ENCODE measurements at places on chromosomes 2 and 18.

- no peak for DNase-seq
Observed at GRCh38 chr2:180394305-180394704, 387.2 kb upstream of the CWC22 start.

GRCh38 chr2:170321526-170321925 is 143.6 kb downstream of the MYO3B start:
- no peak for DNase-seq

DNA sequence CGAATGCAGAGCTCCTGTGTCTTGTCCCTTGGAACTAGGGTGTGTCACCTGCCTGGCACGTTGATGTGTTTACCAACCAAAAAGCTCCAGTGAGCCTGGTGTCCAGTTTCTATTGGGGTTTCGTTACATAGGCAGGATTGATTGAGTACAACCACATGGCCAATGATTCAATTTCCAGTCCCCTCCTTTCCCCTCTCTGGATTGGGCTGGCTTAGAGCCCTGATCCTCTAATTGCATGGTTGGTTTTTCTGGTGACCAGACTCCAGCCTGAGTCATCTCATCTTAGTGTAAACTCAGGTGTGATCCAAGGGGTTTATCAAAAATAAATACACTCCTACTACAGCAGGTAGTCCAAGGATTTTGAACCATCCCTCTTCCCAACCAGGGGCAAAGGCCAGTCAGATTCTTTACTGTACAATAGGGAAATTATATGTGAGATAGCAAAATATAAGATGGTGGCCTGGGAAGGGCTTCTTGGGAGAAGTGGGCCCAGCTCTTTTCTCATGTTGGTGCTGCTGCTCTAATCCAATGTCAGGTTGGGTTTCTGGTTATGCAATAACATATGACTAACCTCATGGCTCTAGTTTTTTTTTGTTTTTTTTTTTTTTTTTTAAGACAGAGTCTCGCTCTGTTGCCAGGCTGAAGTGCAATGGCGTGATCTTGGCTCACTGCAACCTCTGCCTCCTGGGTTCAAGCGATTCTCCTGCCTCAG is 64.7 kb upstream of the MGAT5 start:
- DNase-seq = no peak

- DNase-seq = no peak
Observed at GRCh38 chr2:133316557-133316956, 251.7 kb downstream of the NCKAP5 start.

- no peak for DNase-seq
Observed at GRCh38 chr2:191012845-191013681, 908 bp downstream of the STAT1 start.

DNA sequence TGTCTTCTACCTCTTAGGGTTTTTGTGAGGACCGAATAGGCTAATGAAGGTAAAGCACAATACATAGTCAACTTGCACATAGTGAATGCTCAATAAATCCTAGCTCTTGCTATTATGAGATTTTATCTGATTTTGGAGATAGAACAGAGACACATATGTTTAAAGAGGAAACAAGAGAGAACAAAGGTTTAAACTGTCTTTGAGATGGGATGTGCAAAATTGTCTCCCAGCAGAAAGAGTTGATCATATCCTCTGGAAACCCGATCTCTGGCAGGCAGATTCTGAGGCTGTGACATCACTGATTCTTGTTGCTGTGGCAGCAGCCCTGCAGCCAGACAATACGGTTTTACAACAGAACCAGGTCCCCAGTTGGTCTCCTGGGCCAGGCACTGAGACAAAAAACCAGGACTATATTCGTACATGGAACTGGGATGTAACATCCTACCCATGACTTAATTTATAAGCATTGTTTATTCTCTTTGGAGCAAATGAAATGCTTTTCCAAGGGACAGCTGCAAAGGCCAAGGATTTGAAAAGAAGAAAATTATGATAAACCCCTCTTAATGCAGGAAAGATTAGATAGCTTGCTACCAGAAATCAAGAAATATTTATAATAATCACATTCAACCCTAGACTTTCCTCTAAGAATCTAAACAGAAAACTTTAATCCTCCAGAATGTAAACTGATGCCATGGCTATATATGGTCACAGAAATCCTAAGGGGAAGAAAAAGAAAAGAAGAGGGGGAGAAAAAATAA is 80.2 kb downstream of the SLC8A1 start:
- DNase-seq = no peak

DNA sequence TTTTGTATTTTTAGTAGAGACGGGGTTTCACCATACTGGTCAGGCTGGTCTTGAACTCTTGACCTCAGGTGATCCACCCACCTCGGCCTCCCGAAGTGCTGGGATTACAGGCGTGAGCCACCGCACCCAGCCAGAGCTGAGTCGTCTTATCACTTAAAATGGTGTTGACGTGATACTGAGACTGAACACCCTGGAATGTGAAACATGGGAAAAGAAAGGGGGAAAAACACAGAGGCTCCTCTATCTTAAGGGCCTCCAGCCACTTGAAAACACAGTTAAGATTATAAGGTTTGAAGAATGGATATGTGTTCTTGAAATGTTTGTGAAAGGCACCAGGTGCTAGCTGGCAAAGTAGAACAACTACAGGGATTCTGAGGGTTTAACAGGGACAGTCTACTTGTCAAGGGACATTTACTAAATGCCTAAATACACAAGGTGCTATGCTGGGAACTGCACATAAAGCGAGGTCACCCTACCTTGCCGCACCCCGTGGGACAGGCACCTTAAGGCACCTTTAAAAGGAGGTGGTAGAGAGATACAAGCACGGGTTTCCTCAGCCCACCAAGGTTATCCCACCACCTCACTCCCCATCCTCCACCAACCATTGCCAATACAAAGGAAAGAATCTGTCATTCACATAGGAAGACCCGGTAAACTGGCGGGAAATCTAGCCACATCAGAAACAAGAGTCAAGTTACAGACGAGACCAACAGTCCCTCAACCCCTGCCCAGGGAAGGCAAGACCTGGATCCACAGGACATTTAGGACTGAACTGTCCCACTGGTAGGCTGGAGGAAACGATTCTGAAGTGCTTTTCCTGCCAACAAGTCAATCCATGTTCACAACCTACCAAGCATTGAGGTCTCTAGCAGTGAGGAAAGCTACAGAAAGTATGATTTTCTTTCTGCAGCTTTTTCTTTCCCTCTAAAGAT is 43.4 kb downstream of the STK39 start:
- DNase-seq = no peak

DNA sequence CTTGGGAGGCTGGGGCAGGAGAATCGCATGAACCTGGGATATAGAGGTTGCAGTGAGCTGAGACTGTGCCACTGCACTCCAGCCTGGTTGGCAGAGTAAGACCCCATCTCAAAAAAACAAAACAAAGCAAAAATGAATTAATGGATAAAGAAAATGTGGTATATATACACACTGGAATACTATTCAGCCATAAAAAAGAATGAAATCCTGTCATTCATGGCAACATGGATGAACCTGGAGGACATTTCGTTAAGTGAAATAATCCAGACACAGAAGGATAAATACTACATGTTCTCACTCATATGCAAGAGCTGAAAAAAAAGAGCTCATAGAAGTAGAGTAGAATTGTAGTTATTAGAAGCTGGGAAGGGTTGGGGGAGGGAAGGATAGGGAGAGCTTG is 80.8 kb downstream of the RAB31 start:
- no peak for DNase-seq

DNA sequence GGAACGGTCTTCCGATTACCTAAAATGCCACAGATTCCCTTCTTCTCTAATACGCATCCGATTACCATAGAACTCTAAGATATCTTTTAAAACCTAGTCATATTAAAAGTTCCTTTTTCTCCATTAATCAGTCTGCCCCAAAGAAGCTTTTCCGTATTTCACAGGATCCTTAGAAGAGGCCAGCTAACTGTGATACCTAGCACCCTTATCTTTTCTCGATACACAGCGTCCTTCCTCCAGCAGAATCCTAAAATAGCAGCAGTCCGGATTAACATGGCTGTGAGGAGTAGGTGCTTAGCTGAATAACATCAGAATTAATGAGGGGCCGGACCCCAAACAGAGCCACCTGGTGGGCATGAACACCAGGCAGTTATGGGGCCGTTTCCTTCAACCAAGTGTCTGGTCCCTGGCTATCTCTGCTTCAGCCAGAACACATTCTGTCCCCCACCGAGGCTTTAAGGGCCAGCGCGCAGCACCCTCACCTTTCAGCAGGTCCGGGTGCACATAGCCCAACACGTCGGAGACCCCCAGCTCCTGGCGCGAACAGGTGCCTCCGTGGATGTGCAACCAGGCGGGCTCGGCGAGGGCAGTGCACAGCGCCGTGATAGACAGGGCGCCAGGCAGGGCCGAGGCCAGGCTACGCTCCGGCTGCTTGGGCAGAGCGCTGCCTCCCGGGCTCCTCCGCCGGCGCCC is 995 bp downstream of the TMEM127 start:
- DNase-seq = peak; percentile 20

DNA sequence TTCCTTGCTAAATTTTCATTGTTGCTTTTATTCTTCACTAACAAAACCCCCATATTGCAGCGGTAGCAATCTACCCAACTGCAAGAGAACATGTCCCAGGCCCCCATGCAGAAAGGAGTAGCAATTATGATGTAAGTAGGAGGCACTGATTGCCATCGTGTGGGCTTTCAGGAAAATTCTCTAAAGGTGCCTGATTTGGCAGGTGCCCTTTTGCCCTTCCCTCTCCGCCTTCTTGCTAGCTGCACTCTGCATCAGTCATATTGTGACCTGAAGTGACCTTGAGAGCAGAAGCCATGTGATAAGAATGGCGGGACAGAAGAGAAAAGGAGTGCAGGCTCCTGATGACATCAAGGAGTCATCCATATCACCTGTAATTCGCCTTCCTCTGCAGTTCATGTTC is 112.1 kb downstream of the NCKAP5 start:
- DNase-seq = no peak

All from effector CD8-positive, alpha-beta T cell (primary cell).